ENCODE measurements at places on chromosomes 7 and 10.
A peak's percentile ranks its signal among the peaks of the same experiment; 100 is the strongest.

- no peak for DNase-seq
Measured at GRCh38 chr10:27345455-27345920, 104.9 kb upstream of the ACBD5 start.

DNA sequence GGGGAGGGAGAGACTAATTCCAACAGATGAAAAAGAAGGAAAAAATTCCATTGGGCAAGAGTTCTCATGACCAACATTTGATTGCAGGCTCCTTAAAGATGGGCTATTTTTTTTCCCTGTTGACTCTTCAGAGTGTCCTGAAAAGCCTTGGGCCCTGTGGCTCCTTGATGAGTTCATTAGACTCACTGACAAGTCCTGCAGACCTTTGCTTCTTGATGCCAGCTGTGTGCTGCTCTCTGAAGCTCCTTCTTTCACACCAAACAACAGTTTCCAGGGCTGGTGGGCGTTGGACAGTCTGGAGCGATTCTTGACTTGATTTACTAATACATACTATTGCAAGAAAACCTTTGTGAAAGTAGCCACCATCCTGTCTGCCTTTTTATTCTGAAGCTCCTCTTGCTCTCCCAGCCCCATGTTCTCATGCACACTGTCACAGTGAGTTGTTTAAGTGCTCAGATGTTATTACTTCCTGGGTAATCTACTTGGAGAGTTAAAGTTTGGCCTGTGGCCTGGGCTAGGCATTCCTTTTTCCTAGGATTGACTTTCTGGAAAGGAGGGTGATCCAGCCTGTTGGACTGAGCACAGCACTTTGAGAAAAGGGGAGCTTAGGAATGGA lies 250.3 kb downstream of the PTEN start:
- no peak for DNase-seq

GRCh38 chr7:41656366-41656765 lies 46.5 kb downstream of the INHBA start:
- DNase-seq, result no peak

DNA sequence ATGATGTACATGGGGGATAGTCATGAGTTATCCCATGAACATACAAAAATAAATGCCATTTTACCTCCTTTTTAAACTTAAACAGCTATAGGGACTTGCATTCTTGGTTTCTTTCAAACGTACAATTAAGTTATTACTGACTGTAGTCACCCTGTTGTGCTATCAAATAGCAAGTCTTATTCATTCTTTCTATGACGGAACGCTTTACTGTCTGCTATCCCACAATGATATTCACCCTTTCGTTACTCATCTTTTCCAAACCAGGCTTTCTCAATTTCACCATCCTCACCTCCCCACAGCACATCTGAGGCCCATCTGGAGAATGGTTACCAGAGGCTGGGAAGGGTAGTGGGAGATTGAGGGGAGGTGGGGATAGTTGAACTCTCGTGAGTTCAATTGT lies 218.8 kb downstream of the PHF14 start:
- DNase-seq, result no peak

GRCh38 chr7:100586266-100587025 lies at the start of gene FBXO24:
FBXO24 (plus strand) TSS chr7:100586328; CDS start chr7:100586626, 298 bp downstream.
- peak; percentile 99 for DNase-seq

- DNase-seq, result no peak
Measured at GRCh38 chr7:85464042-85464651, 277.3 kb upstream of the SEMA3D start.

DNA sequence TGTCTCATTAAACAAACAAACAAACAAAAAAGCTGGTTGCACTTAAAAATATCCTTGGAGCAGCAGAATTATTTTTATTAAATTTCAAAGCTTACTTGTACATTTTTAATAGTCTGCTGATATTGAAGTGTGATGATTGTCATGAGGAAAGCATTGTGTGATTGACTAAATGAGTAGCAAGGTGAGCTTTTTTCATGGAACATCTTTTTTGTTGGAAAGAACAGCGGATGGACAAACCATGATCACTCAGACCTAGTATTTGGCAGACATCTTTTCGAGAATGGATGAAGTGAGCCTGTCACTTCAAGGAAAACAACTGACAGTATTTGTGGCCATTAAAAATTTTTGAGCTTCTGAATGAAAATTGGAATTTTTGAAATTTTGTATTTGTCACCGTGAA lies 5.7 kb upstream of the CALML3 start:
- DNase-seq, result no peak

DNA sequence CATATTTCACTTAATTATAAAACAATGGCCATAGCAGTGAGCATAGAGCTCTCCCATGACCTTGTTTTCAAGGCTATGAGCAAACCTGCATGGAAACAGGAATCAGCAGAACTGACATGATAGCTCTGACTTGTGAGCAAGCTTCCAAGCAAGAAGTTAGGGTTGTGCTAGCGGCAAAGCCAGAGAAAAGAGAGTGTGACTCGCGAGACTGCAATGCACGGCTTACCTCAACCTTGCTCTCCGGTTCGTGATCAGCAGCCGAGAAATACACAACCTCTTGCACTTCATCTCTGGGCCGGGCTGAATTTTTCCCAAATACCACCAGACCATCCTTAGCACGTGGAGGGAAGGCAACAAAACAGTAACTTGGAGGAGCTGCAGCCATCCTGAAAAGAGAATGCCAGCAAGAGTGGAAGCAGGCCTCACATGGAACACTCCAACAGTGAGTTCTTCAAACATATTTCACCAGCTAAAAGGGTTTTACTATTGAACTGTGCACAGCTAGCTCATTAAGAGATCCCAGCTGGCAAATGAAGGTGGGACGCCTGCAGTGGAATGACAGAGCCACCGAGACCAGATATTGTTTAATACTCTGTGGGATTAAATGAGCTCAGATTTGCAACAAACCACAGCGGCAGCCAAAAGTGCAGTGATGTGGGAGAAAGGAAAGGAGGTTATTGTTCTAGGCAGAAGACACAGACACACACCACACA lies 20.8 kb downstream of the SCRN1 start:
- DNase-seq, result no peak

- no peak for DNase-seq
Measured at GRCh38 chr7:7688310-7688709, 30.1 kb downstream of the RPA3 start.

DNA sequence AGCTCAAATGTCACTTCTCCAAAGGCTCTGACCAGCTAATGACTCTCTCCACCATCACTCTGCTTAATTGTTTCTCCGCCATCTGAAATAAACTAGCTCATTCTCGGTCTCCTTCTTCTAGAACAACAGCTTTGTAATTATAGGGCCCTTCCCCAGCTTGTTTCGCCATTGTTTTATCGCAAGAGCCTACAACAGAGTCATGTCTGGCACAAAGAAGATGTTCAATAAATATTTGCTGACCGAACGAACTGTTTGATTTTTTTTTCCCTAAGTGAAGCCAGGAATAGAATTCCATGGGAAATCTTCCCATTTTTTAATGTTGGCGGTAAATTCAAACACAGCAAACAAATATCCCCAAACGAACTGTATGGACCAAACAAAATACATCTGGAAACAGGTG lies 63.8 kb upstream of the NMT2 start:
- no peak for DNase-seq

- no peak for DNase-seq
Measured at GRCh38 chr7:42219447-42219846, 17.6 kb downstream of the GLI3 start.

DNA sequence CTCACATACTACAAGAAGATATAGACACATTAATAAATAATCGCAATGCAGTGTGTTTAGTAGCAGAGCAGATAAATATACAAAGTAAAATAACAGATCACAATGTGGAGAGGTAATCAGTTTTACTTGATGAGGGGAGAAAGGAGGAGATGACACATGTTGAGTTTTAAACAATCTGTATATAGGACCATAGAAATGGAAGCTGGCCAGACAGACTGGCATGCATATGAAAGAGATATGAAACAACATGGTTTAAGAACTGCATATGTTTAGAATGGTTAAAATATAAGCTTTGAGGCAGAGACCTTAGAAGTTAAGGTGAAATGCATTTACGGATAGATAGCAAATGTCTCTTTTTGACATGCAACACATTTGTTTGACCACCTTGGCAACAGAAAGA lies 19.8 kb upstream of the CCDC7 start:
- no peak for DNase-seq

- no peak for DNase-seq
Measured at GRCh38 chr7:66970310-66970709, 25.1 kb downstream of the SBDS start.

- DNase-seq, result no peak
Measured at GRCh38 chr10:68647672-68648341, 73.2 kb upstream of the CCAR1 start.

DNA sequence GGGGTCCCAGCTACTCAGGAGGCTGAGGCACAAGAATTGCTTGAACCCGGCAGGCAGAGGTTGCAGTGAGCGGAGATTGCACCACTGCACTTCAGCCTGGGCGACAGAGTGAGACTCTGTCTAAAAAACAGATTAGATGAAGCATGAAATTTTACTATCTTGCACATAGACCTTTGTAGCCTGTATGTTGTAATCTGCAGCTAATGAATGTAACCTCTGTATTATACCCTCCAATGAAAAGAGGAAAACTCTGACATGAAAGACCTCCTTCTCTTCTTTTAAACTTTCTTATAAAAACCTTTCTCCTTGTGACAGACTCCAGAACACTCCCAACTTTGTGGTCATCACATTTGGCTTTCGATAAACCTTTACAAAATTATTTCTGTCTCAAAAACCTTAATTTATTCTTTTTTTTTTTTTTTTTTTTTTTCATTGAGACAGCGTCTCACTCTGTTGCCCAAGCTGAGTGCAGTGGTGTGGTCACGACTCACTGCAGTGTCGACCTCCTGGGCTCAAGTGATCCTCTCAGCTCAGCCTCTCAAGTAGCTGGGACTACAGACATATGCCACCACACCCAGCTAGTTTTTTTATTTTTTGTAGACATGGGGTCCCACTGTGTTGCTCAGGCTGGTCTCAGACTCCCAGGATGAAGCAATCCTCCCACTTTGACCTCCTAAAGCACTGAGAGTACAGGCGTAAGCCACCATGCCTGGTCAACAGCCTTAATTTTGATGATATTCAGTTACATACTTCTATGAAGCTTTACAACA lies 97.4 kb downstream of the SVOPL start:
- no peak for DNase-seq

GRCh38 chr7:28779954-28780353 lies 178.2 kb downstream of the TRIL start:
- DNase-seq, result no peak

DNA sequence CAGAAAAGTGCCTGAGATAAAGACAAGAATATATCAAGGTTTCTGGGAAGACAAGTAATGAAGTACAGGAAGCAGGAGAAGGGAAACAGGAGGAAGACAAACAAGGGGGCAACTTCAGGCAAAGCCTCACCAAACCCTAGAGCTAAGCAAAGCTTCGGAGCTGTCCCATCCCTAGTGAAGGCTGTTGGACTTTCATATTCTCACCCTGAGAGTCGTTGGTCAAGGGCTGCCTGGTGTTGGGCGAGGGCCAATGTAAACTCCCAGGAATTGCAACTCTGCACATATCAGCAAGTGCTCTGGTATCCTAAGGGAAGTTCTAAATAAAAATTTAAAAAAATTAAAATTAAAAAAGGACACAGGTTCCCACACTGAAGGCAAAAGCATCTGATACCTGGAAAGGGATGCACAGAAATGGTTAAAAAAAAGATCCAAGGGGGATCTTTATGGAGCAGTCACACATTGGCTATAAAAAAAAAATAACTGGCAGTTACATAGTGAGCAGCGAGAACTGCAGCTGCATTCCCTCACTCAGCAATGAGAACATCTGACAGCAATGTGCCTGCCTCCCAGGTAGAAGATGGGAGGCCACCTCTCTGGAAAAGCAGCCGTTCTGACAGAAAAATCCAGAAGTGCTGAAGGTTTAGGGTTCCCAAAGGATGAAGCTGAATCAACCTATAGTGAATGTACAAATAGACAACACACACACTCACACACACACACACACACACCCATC lies 304.7 kb downstream of the WDR11 start:
- DNase-seq, result no peak

GRCh38 chr10:12705943-12706342 lies 295.6 kb downstream of the CCDC3 start:
- no peak for DNase-seq

GRCh38 chr7:131945313-131945911 lies 389.0 kb upstream of the PODXL start:
- no peak for DNase-seq

GRCh38 chr10:46542567-46543465 lies 13.6 kb downstream of the GPRIN2 start:
- DNase-seq, result no peak

- DNase-seq, result no peak
Measured at GRCh38 chr10:87558333-87558732, 53.6 kb downstream of the MINPP1 start.

DNA sequence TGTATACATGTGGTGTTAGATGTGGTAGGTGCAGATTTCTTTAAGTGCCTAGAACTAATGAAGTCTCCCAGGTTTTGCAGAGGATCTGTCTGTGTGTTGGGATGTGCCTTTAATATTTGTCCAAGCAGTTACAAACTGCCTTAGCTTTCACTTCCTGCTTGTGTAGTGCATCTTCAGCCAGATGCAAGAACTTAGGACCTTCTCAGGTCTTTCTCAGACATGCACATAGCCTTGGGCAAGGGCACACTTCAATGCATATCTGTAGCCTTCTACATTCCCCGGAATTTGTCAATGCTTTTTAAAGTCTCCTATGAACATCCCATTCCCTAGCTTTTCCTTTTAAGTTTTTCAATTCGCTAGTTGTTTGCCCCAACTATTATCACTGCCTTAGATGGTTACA lies 47.2 kb upstream of the SLC39A12 start:
- DNase-seq, result no peak

DNA sequence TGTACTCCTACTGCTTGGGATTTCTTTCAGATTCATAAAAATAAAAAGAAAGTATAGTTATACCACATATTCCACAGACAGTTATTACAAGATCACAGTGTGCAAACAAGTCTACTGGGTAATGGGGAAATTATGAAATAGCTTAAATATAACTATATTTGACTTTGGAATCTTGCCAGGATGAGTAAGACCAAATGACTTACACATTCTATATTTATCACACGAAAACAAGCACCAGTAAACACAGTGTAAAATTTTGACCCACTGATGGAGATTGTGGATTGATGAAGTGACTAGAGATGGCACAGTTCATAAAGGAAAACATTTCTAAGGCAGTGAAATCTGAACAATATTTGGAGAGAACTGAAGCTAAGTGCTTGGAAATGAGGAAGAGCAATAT lies 339.7 kb downstream of the THSD7A start:
- DNase-seq, result no peak

- no peak for DNase-seq
Measured at GRCh38 chr7:141704741-141705140, 2.8 kb upstream of the DENND11 start.

DNA sequence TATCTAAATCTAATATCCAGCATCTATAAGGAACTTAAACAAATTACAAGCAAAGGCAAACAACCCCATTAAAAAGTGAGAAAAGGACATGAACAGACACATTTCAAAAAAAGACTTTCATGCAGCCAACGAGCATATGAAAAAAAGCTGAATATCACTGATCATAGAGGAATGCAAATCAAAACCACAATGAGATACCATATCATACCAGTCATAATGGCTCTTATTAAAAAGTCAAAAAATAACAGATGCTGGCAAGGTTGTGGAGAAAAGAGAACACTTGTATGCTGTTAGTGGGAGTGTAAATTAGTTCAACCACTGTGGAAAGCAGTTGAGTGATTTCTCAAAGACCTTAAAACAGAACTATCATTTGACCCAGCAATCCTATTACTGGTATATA lies 334.4 kb upstream of the CACNA2D1 start:
- no peak for DNase-seq
